ENCODE measurements at places on chromosomes 3 and 15.
A peak's percentile ranks its signal among the peaks of the same experiment; 100 is the strongest.

GRCh38 chr3:108486941-108487340, 23.5 kb downstream of the MYH15 start:
- DNase-seq, result peak; percentile 32

DNA sequence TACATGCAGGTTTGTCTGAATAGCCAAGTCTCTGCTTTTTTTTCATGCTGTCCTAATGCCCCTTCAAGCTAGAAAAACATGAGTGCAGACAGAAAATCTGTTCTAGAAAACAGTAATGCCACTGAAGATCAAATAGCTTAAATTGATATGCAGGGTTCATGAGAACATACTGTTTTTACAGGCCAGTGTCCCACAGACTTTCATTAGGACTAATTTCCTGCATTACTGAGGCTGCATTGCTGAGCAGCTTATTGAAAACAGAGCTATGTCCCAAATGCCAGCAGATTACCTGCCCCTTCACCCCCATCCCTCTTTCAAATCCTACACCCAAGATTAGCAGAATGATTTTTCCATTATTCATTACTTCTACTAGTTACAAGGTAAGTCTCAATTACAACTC, 665 bp downstream of the TM4SF18 start:
- no peak for DNase-seq

DNA sequence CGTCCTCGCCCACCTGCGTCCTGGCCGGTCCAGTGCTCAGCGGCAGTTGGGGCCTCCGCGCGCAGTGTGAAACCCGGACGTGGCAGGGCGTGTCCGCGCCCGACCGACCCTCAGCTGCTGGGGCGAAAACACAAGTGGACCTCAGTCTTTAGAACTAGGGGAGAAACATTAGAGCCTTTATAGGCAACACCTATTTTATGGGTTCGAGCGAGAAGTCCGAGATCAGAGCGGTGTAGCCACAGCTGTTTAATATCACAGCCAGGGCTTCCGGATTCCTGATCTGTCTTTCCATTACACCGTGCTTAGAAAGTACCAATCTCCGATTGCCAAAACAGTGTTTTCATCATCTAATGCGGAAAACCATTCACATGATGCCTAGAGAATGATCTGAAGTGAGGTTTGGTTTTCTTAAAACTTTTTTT, 506 bp downstream of the RAD51 start:
- DNase-seq, result no peak

DNA sequence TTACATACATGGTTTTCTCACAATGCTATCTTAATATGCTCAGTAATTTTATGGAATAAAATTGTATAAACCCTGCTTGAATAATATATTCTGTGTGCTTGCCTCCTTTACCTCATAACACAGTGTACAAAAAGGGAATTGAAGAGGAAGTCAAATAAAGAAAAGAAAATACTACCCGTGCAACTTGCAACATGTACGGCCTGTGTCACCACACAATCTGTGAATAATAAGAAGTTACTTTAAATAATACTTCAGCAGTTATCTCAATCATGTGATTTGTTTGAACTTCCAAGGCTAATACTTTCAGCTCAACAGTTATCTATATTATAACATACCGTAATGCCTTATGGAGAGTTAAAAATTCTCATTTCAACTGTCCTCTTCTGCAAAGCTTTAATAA, 58.1 kb upstream of the SATB1 start:
- no peak for DNase-seq

DNA sequence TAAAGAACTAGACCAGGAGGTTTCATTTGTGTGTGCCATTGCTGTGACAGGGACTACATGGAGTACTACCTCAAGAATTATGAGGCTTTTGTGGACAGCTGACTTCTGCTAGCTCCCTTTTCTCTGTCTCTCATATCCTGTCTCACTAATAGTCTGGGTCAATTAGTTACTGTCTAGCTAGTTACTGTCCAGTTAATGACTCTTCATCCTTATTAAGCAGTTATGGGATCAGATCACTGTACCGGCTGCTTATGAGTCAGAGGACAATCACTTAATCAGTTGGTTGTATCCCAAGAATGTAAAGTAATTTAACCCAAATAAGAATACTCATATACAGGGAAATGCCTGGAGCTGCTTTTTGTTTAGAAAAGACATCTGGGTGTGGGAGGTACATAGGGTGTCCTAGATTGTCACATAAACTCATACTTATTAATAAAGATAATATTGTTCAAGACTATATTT, 158.0 kb downstream of the CDIN1 start:
- DNase-seq, result no peak

GRCh38 chr3:181470349-181470748, 241.4 kb upstream of the SOX2 start:
- no peak for DNase-seq

GRCh38 chr15:99708563-99708962, 24.7 kb downstream of the LYSMD4 start:
- DNase-seq, result no peak

DNA sequence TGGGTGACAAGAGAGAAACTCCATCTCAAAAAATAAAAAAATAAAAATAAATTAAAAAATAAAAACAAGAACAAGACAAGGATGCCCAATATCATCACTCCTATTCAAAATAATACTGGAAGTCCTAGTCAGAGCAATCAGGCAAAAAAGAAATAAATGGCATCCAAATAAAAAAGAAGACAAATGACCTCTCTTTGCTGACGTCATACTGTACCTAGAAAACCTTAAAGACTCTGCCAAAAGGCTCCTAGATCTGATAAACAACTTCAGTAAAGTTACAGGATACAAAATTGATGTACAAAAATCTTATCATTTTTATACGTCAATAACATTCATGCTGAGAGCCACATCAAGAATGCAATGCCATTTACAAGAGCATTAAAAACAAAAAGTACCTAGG, 18.7 kb upstream of the HERC1 start:
- no peak for DNase-seq

DNA sequence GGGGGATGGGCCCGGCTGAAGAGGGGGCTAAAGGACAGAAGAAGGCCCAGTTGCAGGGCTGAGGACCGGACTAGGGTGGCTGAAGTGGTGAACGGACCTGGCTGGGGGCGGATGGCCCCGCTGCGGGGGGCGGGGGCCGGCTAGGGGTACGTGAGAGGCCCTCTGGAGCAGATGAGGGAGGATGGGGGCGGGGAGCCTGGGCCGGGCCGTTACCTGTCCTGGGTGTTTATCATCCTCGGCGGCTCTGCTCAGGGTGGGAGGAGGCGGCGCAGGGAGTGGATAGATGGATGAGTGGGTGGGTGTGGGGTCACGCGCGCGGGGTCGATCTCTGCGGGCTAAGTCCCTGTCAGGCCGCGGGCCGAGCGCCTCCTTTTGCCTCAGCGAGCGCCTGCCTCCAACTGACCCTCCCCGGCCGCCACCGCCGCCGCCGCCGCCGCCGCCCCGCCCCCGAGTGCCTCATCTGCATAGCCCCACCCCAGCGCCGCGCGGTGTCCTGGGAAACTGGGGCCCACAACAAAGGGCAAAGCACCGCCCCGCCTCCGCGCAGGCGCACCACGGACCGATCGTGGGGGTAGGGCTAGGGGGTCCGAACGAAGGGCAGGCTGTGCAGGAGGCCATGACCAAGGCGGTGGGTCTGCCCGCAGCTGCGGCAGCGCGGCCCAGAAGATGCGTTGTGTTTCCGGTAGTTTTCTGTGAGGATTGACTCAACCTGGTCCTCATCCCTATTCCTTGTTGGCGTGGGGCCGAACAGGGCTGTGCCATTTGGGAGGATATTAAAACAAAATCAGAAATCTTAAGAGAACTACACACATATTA, 72.4 kb downstream of the RBPMS2 start:
- DNase-seq, result peak; percentile 95

GRCh38 chr15:96700555-96700954, 370.1 kb downstream of the NR2F2 start:
- no peak for DNase-seq

GRCh38 chr15:68683551-68683950, 104.8 kb downstream of the CORO2B start:
- no peak for DNase-seq

DNA sequence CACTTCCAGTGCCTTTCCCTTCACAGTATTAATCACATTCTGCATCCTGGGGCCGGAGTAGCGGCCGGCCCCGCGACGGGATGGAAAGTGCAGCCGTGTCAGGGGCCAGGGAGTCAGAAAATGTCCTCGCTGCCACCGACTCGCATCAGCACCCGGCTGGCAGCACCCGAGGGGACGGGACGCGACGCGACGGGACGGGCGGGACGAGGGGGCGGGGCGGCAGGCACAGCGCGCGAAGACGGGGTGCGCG, 353 bp downstream of the ATG3 start:
- no peak for DNase-seq

GRCh38 chr15:74043425-74044266, 38.7 kb downstream of the GOLGA6A start:
- DNase-seq, result no peak

DNA sequence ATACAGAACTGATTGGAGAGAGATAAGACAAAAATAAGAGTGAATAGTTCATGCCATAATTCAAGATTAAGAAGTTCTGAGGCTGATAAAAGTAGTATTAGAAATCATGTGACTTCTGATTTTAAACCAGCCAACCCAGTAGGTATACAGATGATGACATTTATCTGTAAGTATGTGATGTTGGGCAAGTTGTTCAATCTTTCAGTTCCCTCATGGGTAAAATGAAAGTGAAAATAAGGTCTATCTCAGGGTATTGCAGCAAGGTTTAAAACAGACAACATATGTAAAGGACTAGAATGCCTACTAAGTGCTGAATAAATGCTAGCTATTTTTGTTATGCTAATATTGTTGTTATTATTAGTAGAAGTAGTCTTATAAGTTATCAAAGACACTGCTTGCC, 1055.7 kb downstream of the NAALADL2 start:
- DNase-seq, result no peak

GRCh38 chr15:88476635-88477060, 9.1 kb downstream of the MRPS11 start:
- peak; percentile 28 for DNase-seq

GRCh38 chr3:150005243-150006112, 34.8 kb upstream of the PFN2 start:
- DNase-seq, result no peak

GRCh38 chr15:41603941-41604911, 45.2 kb downstream of the TYRO3 start:
- peak; percentile 53 for DNase-seq

- no peak for DNase-seq
These were observed 139.6 kb upstream of the ADAMTS9 start for GRCh38 chr3:64827431-64827830.

GRCh38 chr3:64053581-64053980, 30.3 kb upstream of the PSMD6 start:
- no peak for DNase-seq
